Left colon (tissue), 2 donors: ENCODE measurements at places on chromosomes 13 and 19. TPM values are rescaled to one million over a fixed set of nuclear protein-coding genes. Genes with fewer than 3 reads are reported as not detected.

The TEX101 gene
- 0.27 TPM for total RNA-seq

The DAND5 gene
- 0.50 TPM for total RNA-seq

The C5AR2 gene
- total RNA-seq: 0.46 TPM

The CALR3 gene
- total RNA-seq: not detected

The UHRF1 gene
- total RNA-seq: 4.2 TPM
